ENCODE measurements at places on chromosomes 2 and 18.
A peak's percentile ranks its signal among the peaks of the same experiment; 100 is the strongest.

GRCh38 chr2:136019306-136019705, 33.9 kb upstream of the DARS1 start:
- DNase-seq = peak; percentile 78

DNA sequence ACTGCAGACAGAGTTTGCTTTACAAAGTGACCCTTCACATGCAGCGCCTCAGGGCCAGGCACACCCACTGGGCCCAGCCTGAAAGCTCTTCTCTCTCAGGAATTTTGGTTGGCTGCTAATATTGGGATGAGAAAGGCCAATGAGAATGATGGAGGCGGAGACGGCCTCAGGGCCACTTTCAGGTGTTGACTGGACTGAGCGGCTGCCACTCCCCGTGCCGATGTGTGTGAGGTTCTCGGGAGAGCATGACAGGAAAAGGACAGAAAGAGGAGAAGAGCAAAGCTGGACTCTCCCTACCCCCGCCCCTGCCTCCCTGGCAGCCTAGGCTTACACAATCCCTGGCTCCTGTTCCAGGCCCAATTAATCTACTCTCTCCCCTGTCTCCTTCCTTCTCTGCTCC, 155.7 kb downstream of the CELF4 start:
- no peak for DNase-seq

DNA sequence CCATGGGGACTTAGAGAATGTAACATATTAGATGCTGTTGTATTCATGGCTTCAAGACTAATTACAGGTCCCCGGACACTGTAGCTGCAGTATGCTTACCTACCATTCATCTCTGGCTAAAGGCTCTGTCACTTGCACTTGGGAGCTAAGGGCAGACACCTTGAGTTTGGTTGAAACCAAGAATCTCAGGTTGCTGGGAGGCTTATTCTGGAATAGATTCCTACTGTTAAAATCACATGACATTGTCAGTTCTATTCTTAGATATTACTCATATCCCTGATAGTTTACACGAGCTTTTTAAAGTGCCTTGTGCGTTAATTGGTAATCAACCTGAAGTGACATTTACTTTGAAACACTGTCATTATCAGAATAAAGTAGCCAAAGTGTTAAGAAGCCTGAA, 73.0 kb upstream of the EPB41L5 start:
- DNase-seq = no peak

DNA sequence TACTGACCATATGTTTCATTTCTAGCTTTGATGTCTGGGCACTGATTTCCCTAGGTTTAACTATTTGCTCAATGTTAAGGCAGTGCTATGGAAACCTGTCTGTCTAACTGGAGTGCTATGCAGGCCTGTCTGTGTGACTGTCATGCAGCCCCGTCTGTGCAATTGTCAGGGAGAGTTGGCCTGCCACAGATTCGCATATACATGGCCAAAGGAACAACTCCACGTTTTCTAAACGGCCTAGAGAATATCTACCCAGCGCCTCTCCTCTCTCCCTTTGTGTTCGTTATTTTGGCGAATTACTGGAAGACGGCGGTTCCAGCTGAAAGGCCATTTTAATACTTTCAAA, 59.6 kb upstream of the PSME4 start:
- no peak for DNase-seq

GRCh38 chr2:12045864-12046291, 299.4 kb downstream of the LPIN1 start:
- no peak for DNase-seq

DNA sequence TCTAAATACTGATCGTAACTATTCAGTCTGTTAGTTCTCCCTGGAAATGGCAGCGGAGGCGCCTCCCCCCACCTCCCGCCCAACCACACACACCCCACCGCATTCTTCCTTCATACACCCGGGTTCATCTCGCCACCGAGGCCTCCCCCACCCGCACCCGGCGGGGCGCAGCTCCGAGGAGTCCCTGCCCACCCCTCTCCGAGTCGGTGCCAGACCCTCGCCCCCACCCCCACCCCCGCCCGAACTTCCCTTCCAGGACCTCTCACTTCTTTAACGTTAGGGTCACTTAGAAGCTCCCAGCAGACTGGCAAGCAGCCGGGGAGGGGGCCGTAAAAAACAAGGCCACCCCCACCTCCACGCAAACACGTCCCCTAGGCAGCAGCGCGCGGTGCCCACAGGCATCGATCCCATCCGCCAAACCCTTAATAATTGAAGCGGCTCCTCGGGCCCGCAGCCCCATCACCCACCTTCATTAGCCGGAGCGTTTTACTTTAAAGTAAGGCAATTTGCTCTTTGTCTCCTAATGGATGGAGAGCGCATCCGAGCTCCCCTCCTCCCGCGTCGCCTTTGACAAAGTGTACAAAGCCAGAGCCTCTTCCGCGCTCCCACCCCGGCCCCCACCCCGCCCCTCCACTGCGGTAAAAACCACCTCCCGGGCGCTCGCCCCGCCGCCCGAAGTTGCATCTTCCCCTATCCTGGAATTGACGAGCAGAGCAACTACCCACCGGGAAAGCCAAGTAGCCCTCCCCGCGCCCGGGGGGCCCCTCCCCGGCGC, 624 bp downstream of the ZNF516 start:
- peak; percentile 55 for DNase-seq

DNA sequence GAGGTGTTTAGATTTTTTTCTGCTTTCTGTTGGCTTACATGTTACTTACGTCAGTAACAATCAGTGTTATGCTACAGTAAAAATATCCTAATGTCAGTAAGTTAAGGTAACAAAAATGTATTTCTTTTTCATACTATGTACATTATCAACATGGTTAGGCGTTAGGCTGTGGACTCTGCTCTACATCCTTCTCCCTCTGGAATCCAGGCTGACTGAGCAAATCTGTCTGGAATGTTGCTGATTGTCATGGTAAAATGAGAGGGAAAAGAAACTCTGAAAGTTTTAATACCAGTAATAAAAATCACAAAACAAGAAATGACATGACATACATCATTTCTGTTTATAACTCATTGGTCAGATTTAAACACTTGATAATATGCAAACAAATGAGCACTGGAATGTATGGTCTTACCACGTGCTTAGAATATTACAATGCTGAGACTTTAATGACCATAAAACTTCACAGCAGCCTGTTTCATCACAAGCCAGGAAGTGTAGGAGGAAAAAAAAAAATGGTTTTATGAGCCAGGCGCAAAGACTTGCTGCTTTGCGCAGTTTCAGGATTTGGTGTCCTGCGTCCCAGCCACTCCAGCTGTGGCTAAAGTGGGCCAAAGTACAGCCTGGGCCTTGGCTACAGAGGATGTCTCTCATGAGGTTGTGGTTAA, 252.4 kb downstream of the FSIP2 start:
- DNase-seq = no peak

Measured in suppressor macrophage (primary cell).